ENCODE measurements at places on chromosomes 12 and 14.
A peak's percentile ranks its signal among the peaks of the same experiment; 100 is the strongest.

DNA sequence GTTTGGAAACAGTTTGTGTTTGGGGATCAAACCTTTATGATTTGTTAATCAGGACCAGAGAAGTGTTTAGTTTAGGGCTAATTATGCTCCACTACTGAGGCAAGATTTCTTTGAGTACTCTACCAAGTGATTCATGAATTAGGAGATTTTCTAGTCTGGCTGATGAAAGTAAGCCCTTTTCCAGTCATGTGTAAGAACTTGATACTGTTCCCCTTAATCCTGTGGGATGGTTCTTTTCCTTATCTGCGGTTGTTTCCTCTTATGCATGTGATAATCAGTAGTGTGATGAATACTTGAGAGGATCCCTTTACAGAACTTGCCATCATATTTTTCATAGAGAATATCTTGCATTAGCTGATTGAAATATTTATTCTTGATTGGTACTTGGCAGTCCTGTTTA, 42.1 kb downstream of the DYRK2 start:
- DNase-seq: no peak

- no peak for DNase-seq
Observed at GRCh38 chr14:94575730-94576585, 5.3 kb upstream of the SERPINA5 start.

- no peak for DNase-seq
Observed at GRCh38 chr12:123269395-123269892, 2.2 kb downstream of the CDK2AP1 start.

GRCh38 chr12:55017416-55017925, 2.3 kb upstream of the NEUROD4 start:
- DNase-seq: no peak

GRCh38 chr12:115423546-115423987, 739.6 kb upstream of the TBX3 start:
- DNase-seq: no peak

- DNase-seq: peak; percentile 55
Observed at GRCh38 chr12:13362260-13362841, 165.8 kb downstream of the EMP1 start.

GRCh38 chr14:25400607-25401206, 350.8 kb upstream of the STXBP6 start:
- DNase-seq: peak; percentile 33

- DNase-seq: no peak
Observed at GRCh38 chr12:131852551-131853299, 24.5 kb downstream of the MMP17 start.

DNA sequence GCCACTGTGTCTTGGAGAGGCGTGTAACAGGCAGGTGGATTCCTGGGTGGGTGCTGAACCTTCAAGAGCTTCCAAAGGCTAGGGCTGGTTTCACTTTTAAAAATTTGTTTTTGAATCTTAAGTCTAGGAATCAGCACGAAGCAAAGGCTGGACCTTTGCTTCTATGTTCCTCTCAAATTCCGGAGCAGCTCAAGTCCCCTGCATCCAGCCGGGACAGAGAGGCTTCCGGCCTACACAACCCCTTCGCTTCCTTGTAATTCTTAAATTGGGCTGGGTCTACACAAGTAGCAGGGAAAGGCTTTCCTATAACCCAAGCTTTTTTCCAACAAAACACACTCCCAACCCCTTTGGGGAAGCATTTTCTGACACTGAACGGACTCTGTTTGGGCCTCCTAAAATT, 8.3 kb downstream of the HOXC12 start:
- DNase-seq: no peak

- no peak for DNase-seq
Observed at GRCh38 chr12:68267892-68268396, 14.5 kb upstream of the IL22 start.

DNA sequence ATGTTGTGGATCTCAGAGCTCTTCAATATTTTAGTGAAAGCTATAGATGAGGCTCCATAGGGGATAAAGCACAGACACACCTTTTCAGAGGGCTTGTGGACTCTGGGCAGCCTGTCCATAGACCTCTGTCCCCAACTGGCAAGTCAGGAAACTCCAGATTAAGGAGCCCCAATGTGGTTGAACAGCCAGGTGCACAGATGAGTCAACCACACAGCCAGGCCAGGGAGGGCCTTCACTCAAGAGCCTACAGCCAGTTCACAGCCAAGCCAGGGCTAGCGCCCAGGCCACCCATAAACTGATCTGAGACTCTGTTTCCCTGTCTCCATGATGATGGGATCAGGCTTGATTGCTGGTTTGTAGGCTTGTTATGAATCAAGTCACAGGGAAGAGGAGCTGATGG, 1.0 kb upstream of the BDKRB2 start:
- DNase-seq: no peak

DNA sequence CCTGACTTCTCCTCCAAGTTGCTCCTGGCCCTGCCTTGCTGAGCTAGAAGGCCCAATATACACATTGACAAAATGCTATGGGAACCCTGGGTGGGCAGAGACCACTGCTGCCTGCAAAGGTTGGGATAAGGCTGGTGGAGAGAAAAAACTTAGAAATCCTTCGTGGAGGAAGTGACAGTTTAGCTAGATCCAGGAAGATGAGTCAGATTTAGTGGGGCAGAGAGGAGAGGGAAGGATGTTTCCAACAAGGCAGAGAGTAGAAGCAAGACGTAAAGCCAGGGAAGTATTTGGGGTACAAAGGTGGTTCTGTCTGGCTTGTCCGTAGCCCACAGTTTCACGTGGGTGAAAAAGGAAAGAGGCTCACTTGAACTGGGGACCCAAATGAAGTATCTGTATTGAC, 69.0 kb upstream of the CLMN start:
- no peak for DNase-seq

- DNase-seq: no peak
Observed at GRCh38 chr12:68048648-68049297, 59.5 kb downstream of the IFNG-AS1 start.

GRCh38 chr12:25253371-25254068, 2.8 kb upstream of the KRAS start:
- DNase-seq: no peak

DNA sequence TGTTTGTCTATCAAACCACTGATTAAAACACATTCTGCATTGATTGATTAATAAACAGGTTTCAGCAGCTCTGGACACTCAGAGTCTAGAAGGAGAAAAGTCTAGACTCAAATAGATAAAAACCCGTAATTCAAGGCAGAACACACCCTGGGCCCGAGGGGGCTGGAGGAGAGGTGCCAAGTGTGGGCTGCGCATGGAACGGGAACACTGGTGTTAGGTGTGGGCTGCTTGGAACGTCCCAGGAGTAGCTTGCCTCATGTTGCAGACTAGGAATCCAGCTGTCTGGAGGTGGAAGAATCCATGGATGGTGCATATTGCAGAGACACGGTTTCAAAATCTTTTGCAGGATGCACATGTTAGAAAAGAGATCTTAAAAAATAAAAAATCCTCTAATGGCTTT, 223.0 kb downstream of the APAF1 start:
- no peak for DNase-seq

GRCh38 chr14:54174457-54174856, 217.8 kb upstream of the BMP4 start:
- DNase-seq: no peak

- no peak for DNase-seq
Observed at GRCh38 chr12:109963743-109964429, 32.3 kb downstream of the GIT2 start.

DNA sequence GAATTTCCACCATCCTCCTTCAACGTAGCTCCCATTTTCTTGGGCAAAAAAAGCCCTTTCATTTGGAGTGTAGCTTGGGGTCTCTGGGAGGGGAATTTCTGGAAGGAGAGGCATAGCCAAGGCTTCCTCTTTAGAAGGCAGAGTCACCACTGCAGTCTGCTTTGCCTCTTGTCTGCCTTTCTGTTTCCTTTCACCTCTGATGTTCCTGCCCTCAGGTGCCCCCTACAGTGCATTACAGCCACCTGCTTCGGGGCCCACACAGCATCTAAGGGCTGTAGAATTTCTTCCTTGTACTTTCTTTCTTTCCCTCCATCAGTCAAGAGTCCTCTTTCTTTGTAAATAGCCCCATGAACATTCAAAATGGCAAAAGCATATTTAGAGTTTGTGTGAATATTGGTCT, 1313.9 kb downstream of the TMEM121 start:
- DNase-seq: no peak

DNA sequence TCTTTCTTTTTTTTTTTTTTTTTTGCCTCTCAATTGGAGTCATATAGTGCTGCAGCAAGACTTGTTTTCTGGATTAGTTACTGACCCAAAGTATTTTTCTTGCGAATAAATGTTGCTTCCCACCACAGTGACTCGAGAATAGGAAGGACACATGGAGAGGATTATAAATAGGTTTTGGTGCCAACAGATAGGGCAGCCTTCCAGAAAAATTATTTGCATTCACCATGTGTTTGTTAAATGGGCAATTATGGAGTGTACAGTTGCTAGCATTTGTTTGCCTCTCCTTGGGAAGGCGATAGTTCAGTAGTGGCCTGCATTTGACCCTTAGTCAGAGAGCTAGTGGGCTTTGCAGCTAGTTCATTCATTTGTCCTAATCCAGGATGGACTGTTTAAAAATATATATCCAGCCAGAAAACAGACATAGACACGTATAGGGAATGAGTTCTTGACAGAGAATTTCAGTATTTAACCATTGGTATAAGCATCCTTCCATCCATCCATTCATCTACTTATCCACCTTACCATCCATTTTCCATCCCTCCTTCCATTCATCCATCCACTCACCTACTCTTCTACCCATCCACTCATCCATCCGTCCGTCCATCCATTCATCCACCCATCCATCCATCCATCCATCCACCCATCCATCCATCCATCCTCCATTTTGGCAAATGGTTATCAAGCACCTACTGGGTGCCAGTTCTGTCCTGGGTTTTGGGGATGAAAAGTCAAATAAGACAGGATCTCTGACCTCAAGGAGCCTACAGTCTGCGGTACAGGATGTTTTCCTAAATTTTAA, 67.5 kb downstream of the CHST11 start:
- DNase-seq: no peak

- DNase-seq: no peak
Observed at GRCh38 chr14:103073876-103074728, 9.9 kb upstream of the LBHD2 start.

GRCh38 chr12:58895053-58895452, 25.3 kb downstream of the LRIG3 start:
- no peak for DNase-seq

GRCh38 chr12:104171785-104172569, 34.0 kb upstream of the NFYB start:
- no peak for DNase-seq

DNA sequence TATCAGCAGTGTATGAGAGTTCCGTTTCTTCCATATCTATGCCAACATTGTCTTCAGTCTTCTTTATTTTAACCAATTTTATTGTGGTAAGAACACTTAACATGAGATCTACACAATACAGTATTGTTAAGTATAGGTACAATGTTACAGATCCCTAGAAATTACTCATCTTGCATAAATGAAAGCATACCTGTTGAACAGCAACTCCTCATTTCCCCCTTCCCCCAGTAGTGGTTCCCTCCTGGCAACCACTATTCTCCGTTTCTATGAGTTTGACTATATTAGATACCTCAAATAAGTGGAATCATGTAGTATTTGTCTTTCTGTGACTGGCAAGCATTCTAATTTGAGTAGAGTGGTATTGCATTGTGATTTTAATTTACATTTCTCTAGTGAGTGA, 150.5 kb downstream of the CRADD start:
- no peak for DNase-seq

- no peak for DNase-seq
Observed at GRCh38 chr12:39459027-39459434, 16.1 kb upstream of the KIF21A start.

GRCh38 chr12:27319409-27319808, 13.2 kb upstream of the BMAL2 start:
- DNase-seq: no peak

DNA sequence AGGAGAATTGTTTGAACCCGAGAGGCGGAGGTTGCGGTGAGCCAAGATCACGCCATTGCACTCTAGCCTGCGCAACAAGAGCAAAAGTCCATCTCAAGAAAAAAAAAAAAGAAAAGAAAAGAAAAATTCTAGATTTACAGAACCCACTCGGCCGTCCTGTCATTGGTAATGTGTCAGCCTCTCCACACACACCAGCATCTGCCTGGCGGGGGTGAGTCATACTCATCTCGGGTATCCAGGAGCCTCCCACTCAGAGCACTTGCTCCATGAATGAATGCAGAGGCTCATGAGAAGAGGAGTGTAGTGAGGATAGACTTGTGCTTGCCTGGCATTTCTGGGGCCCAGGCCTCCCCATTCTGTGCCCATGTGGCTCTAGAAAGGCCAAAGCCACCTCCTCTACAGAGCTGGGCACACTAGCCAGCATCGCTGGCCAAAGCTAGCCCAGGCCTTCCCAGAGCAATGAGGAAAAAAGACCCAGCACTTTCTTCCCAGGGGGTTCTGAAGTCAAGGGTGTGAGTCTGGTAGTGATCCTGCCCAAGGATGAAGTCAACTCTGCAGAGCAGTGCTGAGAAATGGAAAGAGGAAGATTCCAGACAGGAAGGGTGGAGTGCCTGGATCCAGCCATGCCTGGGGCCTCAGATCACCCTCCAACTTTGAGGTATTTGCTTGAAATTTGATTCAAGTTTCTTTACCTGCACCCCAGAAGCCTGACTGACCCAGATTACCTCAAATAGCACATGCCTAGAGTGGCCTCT, 31.2 kb upstream of the KLC1 start:
- DNase-seq: no peak

- DNase-seq: no peak
Observed at GRCh38 chr12:81809829-81810595, 50.9 kb upstream of the PPFIA2 start.

GRCh38 chr12:124506145-124506831, 61.1 kb downstream of the NCOR2 start:
- DNase-seq: no peak

DNA sequence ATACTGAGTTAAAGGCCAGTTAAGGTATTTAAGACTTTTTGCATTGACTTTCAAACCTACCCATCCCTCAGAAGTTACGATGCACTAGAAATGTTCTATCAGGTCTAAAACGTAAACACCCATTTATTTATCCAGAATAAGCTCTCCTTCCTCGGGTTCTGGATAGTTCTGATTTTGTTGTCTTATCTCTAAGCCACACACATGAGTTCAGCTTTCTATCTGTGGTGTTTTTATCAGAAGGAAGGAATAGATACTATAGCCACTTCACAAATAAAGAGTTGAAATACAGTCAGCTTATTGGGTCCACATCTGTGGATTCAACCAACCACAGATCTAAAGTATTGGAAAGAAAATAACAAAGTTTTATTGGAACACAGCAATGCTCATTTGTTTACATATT, 5.4 kb downstream of the SFSWAP start:
- no peak for DNase-seq

- no peak for DNase-seq
Observed at GRCh38 chr14:67532606-67532997, 488 bp upstream of the PLEKHH1 start.
